ENCODE measurements at places on chromosomes 6 and 20. TPM values are rescaled to one million over a fixed set of nuclear protein-coding genes. Genes with fewer than 3 reads are reported as not detected.

- no peak for DNase-seq
Measured at GRCh38 chr20:19453410-19453809, 241.0 kb downstream of the SLC24A3 start.

- DNase-seq: no peak
Measured at GRCh38 chr6:163147994-163148393, 266.5 kb upstream of the QKI start.

MCCD1 gene
- polyA plus RNA-seq: 13.6 TPM

GRCh38 chr6:39887692-39888450, 46.4 kb downstream of the MOCS1 start:
- DNase-seq: no peak

DNA sequence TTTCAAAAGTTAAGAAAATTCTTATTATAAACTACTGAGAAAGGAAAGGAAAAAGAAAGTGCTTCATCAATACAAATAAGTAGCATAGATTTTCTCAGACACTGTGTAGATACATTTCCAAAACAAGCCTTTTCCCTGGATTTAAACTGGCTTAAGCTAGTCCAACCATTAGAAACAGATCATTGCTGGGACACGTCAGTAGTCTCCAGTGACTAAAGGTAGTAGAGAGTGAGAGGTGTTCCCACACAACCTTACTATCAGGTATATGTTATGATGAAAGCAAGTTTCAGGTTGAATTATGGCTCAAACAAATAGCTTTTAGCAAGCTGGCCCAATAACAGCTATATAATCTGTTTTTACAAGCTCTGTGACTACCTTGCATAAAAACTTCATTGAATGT, 47.3 kb upstream of the SLC2A12 start:
- DNase-seq: no peak

CRISP3 gene
- 0.55 TPM for polyA plus RNA-seq

- DNase-seq: peak; percentile 35
Measured at GRCh38 chr20:13220194-13220903, 725 bp upstream of the ISM1 start.

C2 gene
- polyA plus RNA-seq: 3.3 TPM

- no peak for DNase-seq
Measured at GRCh38 chr6:21438237-21438985, 155.1 kb upstream of the SOX4 start.

GRCh38 chr20:43824309-43825050, 90.2 kb upstream of the TOX2 start:
- DNase-seq: no peak

DNA sequence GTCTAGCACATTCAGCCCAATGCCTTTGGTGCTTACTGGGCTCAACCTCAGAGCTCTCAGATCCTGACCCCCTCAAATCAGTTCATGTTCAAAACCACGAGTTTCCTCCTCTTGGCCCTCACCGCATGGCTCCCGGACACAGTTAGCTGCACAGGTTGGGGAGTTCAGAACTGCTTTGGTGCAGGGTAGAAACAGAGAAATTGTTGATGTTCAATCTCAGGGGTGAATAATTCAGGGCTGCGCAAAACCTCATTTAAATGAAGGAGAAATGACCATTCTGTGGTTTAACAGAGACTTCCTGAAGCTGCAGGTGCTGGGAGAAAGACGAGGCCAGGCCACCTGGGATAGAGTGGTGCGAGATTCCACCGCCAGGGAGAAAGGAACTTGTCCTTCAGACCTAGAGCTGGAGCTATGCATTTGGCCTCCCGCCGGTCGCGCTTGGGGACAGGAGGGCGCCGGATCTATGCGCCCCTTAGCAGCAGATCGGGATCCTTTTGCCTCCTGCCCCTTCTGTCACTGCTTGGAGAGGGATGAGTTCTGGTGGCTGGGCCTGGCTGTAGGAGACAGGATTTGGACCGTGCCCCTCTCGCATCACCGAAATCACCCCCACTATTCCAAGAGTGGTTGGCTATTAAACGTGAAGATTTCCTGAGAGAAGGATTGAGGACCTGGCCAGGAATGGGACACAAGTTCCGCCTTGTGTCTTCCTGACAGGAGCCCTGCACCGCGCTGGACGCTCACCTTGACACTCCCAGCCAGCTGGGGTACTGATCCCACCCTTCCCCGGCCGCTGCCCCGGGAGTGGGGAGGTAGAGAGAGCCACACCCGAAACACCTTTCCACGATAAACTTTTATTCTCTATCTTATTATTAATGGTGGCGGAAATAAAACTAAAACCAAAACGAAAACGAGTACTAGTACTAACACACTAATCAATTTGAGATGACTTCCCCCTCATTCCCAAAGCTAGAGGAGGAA, 767 bp upstream of the PAX1 start:
- no peak for DNase-seq

ENPP3 gene
- polyA plus RNA-seq: 8.4 TPM

- no peak for DNase-seq
Measured at GRCh38 chr6:162602759-162603158, 124.8 kb downstream of the PRKN start.

REM1 gene
- polyA plus RNA-seq: 0.57 TPM

DNA sequence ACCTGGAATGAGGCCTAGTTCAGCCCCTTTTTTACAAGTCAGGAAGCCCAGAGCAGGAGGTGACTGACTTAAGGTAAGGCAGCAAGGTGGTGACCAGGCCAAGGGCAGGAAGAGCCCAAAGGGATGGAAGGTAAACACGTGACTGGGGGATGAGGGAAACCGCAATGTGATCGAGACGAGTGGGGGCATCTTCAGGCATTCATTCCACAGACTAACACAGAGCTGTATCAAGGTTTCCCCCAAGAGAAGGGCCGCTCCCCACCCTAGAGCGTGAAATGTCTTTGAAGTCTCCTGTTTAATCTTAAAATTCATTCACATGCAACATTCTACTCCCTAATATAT, 76.3 kb upstream of the PIM1 start:
- DNase-seq: no peak

GNMT gene
- polyA plus RNA-seq: 0.64 TPM

DNA sequence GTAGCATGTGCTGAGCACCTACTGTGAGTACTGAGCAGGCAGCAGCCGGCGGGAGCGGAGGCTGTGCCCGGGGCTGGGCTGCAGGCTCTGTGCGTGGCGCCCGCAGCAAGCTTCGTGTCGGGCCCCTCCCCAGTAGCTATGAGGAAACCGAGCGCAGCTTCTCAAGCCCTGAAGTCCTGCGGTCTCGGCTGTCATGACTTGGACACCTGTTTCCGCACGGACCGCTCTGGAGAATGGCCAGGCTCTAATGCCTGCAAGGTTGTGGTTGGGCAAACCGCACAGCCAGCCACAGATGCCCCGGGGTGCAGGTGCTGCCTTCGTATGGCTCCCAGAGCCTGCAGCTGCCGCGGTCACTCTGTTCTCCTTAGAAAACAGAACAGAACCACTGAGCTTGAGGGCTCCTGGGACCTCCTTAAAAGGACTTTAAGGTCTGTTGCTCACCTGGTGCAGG, 33.7 kb downstream of the PYGB start:
- DNase-seq: no peak

ATP6V1G2 gene
- polyA plus RNA-seq: 7.3 TPM

MUC22 gene
- polyA plus RNA-seq: not detected

DNA sequence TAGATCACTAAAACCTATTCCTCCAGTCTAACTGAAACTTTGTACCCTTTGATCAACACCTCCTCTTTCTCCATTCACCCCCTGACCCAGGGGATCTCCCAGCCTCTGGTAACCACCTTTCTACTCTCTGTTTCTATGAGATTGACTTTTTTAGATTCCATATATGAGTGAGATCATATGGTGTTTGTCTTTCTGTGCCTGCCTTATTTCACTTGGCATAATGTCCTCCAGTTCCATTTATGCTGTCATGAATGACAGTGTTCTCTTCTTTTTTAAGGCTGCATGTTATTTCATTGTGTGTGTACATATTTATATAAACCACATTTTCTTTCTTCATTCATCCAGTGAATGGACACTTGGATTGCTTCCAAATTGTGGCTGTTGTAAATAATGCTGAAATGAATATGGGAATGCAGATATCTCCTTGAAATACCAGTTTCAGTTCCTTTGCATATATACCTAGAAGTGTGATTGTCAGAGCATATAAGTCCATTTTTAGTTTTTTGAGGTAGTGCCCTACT, 57.7 kb downstream of the DHX35 start:
- DNase-seq: no peak

HS3ST5 gene
- polyA plus RNA-seq: 1.0 TPM

SCUBE3 gene
- 43.1 TPM for polyA plus RNA-seq

SIRPA gene
- 26.2 TPM for polyA plus RNA-seq

GRCh38 chr6:20433321-20433720, 31.6 kb downstream of the E2F3 start:
- no peak for DNase-seq

DNA sequence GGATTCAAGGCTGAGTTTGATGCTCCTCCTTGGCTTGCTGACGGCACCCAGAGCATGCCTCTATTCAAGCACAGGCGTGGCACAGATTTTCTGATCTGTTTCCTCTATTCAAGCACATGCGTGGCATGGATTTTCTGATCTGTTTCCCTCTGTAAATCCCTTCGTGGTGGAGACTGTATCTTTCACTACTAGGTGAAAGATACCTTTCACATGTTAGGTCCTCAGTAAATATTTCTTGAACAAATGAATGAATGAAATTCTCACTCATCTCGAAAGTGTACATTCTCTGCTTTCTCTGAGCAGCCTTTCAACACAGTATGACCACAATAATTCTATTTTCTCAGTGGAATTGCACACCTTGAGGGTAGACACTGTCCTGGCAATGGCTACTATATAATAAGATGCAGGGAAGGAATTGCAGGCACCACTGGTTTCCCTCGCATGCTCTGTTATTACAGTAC, 72.6 kb upstream of the F13A1 start:
- DNase-seq: no peak

- no peak for DNase-seq
Measured at GRCh38 chr6:15386110-15386755, 140.4 kb downstream of the JARID2 start.

DNA sequence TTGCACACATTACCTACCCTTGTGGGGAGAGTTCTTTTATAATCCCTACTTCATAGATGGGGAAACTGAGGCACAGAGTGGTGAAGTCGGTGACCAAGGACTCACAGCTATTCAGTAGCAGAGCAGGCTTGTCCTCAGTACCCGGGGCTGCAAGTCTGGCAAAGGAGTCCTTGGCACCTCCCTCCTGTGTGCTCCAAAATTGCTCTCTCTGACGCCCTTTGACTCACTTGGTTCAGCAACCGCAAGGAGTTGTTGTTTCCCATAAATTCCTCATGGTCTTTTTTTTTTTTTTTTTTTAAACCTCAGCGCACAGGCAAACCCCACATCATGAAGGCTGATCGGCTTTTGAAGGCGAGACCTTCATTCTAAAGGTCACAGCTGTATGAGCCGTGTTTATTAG, 143.2 kb downstream of the CEBPB start:
- no peak for DNase-seq

DNA sequence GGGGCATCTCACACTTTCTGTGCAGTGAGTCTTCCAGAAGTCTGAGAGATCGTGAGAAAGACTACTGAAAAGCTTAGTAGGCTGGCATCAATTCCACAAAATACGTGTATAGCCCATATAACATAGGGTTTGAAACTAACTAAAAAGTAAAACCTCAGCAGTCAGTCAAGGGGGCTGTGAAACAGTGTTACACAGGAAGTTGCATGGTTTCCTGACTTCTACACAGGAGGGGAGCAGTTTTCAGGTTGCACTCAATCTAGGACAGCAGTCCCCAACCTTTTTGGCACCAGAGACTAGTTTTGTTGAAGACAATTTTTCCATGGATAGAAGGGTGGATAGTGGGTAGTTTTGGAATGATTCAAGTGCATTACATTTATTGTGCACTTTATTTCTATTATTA, 4.7 kb upstream of the LY86 start:
- DNase-seq: no peak

TCF21 gene
- 202 TPM for polyA plus RNA-seq

DNA sequence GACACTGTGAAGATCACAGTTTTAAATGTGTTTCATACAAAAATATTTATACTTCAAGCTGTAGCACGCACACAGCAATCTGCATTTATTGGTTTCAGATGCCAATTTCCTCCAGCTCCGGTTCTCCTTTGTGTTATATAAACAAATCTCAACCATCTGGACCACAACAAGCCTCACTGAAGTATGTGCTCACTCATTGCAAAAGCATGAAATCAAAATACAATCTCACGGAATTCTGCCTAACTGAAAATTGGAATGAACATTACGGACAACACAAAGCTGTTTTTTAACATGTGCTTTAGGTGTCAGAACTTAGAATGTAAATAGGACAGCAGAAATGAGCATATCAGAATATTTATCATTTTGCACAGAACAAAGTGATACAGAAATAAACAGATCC, 38.0 kb downstream of the RCAN2 start:
- no peak for DNase-seq

DNA sequence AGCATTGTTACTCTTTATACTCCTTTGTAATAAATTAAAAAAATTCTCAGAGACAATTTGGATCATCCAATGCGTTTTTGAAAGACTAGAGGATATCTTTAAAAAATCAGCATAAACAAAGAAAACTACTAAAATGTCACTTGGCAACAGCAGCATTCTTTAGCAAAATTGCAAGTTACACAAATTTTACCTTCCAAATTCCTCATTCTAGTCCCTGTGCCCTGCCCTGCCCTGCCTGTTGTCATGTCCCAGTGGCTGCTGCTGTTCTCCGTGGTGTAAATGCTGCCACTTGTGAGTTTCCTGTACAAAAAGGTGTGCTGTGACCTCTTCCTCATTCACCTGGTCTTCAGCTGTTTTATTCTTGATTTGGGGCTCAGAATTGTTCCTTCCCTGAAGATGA, 83.2 kb downstream of the CDC5L start:
- DNase-seq: no peak
